SK-N-SH (cell line): ENCODE measurements at places on chromosomes 7 and 10. TPM values are rescaled to one million over a fixed set of nuclear protein-coding genes. Genes with fewer than 3 reads are reported as not detected.

Gene CPN1
- polyA plus RNA-seq = not detected in 2 replicates

Gene SPOCK2
- polyA plus RNA-seq = 0.18 and 0.63 TPM in 2 replicates

Gene ABCC2
- 0.48 and 0.52 TPM in 2 replicates for polyA plus RNA-seq

DNA sequence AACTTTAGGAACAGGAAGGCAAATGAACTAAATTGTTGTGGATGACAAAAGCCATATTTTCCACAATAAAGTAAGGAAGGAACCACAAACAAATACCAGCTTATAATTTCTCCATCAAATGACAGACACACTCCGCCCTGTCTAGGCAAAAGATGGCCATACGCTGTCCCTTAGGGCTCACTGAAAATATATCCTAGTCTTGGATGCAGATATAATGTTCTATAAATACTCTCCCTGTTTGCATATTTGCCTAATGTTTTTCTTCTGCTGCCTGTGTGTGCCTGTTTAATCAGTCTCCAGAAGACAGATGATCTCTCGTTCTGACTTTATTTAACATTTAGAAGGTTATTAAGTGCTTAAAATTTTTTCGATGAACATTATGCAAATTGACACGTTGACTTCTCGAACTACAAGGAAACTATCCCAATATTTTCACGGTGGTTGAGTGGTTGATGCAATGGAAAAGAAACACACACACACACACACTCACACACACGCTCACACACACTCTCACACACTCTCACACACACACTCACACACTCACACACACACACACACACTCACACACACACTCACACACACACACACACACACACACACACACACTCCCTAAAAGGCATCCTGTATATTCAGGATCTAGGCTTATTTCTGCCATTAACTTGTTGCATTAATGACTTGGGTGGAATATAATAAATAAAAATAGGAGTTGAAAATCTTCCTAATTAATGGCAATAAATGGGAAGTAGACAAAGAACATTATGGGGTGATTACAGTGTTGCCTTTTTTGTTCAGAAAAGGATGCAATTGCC lies 297.1 kb downstream of the PRPF18 start:
- DNase-seq = no peak

DNA sequence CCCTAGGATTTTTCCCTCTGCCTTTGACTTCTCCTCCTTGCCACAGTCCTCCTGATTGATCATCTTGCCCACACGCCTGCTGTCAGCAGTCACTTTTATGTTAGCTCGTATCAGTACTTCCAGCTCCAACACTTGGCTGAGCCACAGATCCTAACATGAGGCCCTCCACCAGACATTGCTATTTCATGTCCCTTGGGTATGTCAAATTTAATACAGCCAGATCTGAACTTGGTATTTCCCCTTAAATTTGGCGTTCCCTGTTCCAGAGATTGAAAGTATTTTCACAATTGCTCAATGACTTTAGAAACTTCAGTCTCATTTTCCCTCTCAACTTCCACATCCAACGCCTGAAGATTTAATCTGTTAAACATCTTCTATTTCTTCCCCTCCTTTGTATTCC lies 140.4 kb downstream of the RNLS start:
- no peak for DNase-seq

GRCh38 chr10:50224330-50224952 lies 26.9 kb downstream of the ASAH2 start:
- peak; percentile 28 for DNase-seq

- DNase-seq = no peak
These were observed 4.9 kb upstream of the RRP12 start for GRCh38 chr10:97406064-97406463.

DNA sequence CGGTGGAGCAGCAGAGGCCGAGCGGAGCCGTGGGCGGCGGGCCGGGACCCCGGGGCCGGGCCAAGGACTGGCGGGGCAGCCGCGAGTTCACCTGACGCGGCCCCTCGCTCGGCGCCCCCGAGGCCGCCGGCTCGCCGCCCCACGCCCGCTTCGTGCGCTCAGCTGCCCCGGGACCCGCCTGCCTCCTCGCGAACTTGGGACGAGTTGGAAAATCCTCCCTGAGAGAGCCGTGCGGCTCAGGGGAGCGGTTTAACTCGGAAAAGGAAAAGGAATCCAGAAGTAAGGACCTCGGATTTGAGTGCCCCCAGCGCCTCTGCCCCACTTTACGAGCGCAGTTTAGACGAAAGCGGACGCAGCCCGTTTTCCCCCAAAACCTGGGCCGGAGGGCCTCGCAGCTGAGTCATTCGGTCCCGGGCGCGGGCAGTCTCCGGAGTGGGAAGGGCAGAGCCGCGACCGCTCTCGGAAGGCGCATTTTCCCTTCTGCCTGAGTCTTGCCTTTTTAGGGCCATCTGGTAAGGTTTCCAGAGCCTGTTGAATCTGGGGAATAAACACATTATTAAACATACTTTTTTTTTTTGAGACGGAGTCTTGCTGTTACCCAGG lies 744 bp downstream of the CREM start:
- peak; percentile 54 for DNase-seq

DNA sequence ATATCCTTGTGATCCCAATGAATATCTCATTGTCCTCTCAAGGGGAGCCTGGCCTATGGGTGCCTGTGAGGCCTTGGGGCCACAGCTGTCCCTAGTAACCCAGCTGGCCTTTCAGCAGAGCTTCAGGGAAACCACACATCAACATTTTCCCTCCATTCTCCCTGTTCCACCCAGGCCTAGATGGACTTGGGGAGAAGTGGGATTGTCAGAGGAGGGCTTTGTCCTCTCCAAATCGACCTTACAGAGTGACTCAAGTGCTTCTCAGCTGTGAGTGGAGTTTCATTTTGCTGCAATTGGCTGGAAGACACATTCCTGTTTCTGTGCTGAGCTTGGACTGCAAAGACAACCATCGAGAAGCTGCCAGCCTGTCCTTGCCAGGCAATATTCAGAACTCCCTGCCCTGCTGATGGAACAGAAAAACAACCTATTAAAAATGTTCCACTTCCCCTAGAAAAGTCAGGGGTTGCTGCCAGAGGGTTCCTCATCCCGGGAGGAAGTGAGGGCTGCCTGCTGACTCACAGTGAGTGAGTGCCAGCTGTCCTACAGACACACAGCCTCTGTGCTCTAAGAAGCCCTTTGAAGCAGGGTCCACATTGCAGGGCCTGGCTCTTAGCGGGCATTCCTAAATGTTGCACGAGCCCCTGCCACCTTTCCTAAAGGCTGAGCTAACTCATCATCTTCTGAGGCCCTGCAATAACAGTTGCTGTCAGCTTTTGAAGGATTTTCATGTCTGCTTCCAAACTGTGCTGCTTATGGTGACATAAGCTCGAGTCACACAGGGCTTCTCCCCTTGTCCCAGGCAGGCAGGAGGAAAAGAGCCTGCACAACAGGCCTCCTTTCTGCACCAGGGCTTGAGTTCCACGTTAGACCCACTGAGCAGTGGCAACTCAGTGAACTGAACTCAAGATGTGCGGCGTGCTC lies 20.5 kb downstream of the STRA8 start:
- no peak for DNase-seq

GRCh38 chr7:122949186-122949585 lies 46.3 kb downstream of the TAS2R16 start:
- no peak for DNase-seq

- no peak for DNase-seq
These were observed 59.4 kb upstream of the NAMPT start for GRCh38 chr7:106344211-106344610.

DNA sequence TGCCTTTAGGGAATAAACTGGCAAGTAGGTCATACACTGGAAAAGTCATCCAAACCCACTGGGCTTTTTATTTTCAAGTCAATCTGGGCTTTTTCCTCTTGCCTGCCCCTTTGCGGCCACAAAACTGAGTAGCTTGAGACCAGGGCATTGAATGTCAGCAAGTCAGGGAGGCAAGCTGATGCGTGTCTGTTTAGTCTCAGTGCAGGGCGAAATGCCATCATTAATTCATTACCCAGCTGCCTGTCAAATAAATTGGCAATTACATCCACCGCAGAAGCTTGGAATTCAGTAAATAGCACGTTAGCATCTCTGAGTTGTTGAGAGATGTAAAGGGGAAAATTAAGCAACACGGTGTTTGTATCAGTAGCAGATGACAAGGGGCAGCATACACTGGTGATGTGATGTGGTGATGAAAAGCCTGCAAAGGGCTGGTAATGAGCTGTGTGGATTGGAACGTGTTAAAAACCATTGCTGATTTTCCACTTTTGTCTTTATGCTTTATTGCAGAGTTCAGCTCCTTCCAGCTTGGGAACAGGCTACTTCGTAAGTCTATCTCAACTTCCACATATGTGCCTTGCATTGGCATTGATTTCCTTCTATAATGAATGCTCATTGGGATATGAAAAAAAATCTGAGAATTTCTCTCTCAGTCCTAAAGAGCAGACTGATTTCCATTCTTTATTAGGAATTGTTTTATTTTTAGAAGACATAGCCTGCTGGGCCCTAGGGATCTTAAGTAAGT lies 535.9 kb downstream of the AUTS2 start:
- peak; percentile 60 for DNase-seq

- peak; percentile 68 for DNase-seq
These were observed 70.9 kb downstream of the GCC1 start for GRCh38 chr7:127514499-127514898.

- DNase-seq = no peak
These were observed 61.3 kb downstream of the PIP4K2A start for GRCh38 chr10:22652988-22653481.

DNA sequence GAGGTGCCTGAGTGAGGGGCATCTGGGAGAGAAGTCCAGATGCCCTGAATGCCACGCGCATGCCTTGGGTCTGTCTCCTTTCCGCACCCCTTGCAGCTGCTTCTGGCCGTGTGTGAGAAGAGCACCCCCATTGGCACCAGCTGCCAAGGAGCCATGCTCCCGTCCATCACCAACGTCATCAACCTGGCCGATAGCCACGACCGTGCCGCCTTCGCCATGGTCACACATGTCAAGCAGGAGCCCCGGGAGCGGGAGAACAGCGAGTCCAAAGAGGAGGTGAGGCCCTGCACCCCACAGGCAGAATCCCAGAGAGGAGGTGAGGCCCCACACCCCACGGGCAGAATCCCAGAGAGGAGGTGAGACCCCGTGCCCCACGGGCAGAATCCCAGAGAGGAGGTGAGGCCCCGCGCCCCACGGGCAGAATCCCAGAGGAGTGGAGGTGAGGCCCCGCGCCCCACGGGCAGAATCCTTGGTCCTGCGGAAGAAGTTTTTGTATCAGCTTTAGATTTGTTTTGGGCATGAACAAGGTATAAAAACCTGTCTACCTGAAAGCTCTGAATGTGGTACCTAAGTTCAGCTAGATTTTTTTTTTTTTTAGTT lies 91.8 kb downstream of the TRRAP start:
- no peak for DNase-seq

GRCh38 chr10:91286572-91286971 lies 66.1 kb downstream of the PCGF5 start:
- no peak for DNase-seq
